Fibroblast of skin of scalp (primary cell): ENCODE measurements at places on chromosomes 16 and 17.

- peak; percentile 40 for DNase-seq
Observed at GRCh38 chr16:69626256-69626655, 60.5 kb downstream of the NFAT5 start.

GRCh38 chr17:17722081-17722905 lies 41.0 kb downstream of the RAI1 start:
- peak; percentile 21 for DNase-seq

DNA sequence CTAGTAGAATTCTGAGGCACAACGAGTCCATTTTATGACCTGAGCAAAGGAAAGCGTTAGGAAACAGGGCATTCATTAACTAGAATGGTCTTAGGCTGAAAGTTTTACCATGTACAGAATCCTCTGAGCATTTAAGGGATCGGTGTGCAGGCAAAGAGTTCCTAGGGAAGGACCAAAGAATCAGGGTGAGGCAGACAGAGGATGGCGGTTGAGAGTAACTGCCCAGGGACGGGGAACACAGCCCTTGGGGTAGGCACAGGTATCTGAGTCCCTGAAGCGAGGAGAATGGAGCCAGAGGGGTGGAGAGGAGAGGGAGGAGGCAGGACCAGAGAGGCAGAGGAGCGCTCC lies 14.0 kb upstream of the ITGB3 start:
- no peak for DNase-seq

DNA sequence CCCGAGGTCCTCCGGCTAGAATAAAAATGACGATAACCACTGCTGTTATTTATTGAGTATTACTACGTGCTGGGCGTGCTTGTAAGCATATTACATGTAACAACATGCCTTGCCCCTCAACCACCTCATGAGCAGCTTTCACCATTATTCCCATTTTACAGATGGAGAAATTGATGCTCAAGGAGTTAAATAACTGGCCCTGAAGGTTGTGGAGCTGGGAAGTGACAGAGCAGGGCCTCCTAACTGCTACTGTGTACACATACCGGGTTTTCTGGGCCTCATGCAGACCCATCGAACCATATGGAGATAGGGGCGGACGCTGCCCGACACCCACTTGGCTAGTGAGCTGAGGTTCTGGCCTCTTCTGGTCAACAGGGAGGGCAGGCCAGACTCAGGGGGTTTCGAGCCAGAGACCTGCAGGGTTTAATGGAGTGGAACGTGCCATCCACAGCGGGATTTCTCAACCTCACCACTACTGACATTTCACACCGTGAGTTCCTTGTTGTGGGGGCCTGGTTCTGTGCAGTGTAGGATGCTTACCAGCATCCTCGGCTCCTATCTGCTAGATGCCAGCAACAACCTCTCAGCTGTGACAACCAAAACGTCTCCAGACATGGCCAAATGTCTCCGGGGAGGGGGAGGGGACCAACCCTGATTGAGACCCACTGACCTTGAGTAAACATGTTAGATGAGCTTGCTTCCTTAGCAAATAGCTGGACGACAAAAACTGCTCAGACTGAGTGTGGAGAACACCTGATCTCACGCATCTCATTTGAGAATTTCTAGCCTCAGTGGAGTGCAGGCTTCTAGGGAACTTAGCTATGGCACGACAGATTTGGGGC lies 432.0 kb downstream of the SLC39A11 start:
- no peak for DNase-seq
